ENCODE measurements at places on chromosomes 2 and 18. TPM values are rescaled to one million over a fixed set of nuclear protein-coding genes. Genes with fewer than 3 reads are reported as not detected.

The KCNS3 gene
- total RNA-seq, result not detected

GRCh38 chr2:162297925-162298552 is 20.4 kb downstream of the IFIH1 start:
- DNase-seq, result peak; percentile 61
- H3K4me3 ChIP-seq, result no peak overlapping the region

The LRRTM1 gene
- not detected for total RNA-seq

- no peak for DNase-seq
- H3K27me3 ChIP-seq, result no peaks in the 10 kb centered on the region
- H3K27ac ChIP-seq, result no peak overlapping the region
- no peaks in the 10 kb centered on the region for H3K36me3 ChIP-seq
- H3K4me1 ChIP-seq, result no peaks in the 10 kb centered on the region
- no peak overlapping the region for H3K4me3 ChIP-seq
Measured at GRCh38 chr18:79917169-79917852, 34.1 kb downstream of the SLC66A2 start.

The GREB1L gene
- total RNA-seq, result not detected

The DSC3 gene
- not detected for total RNA-seq

Measured in naive thymus-derived CD4-positive, alpha-beta T cell (primary cell).